D341Med (cell line): ENCODE measurements at places on chromosomes 13 and 19.

GRCh38 chr19:27635401-27635800, 1577.5 kb downstream of the UQCRFS1 start:
- DNase-seq: no peak

- no peak for DNase-seq
These were observed 22.5 kb downstream of the SERP2 start for GRCh38 chr13:44395976-44396694.

GRCh38 chr19:35596366-35596999, 10.5 kb downstream of the PMIS2 start:
- DNase-seq: peak; percentile 60

DNA sequence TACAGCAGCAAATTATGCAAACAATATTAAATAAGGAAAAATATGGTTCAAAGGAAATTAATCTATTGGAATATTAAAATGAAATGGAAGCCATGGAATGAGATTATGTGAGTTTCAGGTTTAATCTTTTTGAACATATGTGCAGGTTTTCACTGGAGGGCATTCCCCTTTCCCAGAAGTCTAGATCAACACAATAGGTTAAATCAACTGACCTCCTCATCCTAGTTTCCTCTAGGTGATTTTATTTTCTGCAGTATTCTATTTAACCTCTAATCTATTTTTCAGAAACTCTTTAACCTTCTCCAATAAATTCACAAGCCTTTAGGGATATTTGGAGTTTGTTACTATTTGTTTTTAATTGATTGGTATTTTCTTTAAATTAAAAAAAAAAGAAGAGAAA, 2657.6 kb upstream of the PCDH20 start:
- no peak for DNase-seq

DNA sequence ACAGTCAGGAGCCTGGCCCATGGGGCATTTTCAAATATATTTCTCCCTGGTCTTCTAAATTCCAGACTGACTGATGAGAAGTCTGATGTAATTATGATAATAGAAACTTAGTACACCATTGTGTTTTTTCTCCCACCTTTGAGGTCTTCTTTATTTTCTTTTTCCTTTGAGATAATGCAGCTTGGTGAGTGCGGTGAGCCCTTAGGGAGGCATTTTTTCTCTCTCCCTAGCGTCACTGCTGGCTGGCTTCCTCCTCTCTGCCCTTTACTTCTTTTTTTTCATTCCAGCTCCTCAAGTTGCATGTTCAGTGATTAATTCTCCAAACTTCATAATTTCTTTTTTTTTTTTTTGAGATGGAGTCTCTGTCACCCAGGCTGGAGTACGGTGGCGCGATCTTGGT, 12.8 kb upstream of the CDC42EP5 start:
- no peak for DNase-seq

GRCh38 chr13:61664801-61665705, 249.4 kb upstream of the PCDH20 start:
- DNase-seq: no peak

DNA sequence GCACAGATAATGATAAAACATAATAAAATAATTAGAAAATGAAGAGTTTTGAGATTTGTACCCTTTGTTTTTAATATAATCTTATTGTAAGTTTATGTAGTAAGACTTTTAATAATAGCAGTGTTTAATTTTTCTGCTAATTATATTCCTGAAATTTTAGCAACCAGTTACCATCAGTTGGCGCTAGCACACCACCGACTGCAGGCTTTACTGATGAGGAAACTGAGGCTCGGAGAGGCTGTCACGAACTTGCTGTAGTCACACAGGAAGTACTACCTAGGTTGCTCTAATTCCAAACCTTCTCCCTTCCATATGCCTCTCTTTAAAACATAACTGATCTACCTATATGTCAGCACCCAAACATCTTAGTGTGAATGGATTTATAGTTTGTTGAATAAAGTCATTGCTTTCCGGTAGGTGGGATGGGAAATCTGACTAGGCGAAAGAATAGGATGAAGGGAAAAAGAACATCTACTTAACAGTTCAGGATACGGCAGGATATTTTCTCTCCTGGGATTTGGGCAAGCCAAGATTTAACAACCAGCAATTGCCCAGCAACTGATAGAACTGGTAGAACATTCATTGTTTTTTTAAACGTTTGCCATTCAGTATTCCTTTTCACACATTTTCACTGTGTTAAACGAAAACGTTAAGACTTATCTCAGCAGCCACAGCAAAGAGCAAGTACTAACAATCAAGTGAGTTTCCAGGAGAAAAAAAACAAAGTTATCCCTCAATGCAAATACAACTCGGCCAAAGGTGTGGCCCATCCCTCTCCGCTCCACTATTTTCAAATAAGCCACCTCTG, 822 bp upstream of the RFXAP start:
- no peak for DNase-seq

DNA sequence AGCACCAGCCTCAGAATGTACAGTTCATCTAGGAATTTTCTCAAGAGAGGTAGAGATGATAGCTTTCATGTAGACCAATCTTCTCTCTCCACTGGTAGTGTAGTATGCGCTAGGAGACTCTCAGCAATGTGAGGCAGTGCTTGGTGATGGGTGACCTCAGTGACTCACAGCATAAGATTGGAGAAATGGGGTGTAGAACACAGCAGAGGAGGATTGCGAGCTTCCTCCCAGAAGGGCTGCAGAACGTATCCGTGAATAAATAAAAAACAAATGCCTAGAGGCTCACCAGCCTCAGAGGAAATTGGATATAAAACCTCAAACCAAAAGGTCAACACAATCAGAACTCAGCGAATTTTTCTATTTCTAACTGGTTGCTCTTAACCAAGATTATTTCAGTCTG, 182.9 kb upstream of the RXFP2 start:
- no peak for DNase-seq

DNA sequence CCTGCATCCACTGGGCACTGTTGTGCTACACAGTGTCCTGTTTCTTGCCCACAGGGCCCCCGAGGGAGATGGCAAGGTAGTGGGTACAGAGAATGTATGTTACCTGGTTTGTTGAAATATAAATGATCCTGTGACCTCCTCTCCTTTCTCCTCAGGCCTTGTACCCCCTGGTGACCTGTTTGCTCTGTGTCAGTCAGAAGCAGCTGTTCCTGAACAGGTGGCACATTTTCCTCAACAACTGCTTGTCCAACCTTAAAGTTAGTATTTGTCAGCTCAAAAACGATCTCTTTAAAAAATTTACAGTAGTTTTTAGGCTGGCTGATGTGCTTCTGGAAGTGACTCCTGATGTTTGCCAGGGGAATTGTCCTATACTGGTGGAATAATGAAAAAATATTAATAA, 105.1 kb downstream of the FRY start:
- DNase-seq: no peak

GRCh38 chr19:9580728-9581127, 3.6 kb downstream of the ZNF121 start:
- no peak for DNase-seq

DNA sequence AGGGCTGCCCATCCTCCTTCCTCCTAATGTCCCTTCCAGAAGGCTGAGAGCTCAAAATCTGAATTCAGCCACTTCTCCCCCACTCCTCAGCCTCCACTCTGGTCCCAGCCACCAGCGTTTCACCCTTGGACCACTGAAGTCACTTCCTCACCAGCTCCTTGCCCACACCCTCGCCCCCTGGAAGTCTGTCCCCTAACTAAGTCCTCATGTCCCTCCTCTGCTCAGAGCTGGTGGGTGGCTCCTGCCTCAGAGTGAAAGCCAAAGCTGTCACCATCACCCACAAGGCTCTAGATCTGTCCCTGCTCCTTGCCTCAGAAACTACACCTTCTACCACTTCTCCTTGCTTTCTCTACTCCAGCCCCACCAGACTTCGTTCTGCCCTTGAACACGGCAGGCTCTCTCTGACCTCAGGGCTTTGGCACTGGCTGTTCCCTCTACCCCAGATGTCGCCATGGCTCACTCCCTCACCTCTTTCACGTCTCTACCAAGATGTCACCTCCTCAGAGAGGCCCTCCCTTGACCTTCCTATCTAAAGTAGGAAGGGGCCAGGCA, 1.7 kb downstream of the ERCC1 start:
- no peak for DNase-seq

- DNase-seq: no peak
These were observed 43.2 kb downstream of the SUGT1 start for GRCh38 chr13:52695856-52696255.

DNA sequence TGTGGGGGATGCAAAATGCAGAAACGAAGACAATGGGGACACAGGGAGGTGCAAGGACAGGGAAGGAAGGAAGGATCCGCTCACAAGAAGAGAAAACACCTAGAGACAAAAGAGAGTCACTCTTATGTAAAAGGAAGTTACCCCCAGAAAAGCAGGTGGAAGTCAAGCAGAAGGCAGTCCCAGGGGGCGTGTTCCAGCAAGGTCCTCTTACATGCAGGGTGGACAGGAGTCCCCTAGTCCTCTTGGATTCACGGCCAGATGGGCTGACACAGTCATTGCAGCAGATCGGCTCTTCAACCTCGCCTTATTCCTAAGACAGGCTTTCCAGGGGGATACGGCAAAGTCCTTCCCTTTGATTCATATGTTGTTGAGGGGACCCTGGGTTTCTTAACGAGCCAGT, 83.9 kb upstream of the SPATA13 start:
- DNase-seq: no peak

- DNase-seq: no peak
These were observed 200.3 kb downstream of the DIAPH3 start for GRCh38 chr13:59963383-59963782.

- DNase-seq: no peak
These were observed 89.8 kb downstream of the MBNL2 start for GRCh38 chr13:97311956-97312355.

GRCh38 chr13:90956031-90956430, 391.5 kb upstream of the MIR17HG start:
- no peak for DNase-seq

DNA sequence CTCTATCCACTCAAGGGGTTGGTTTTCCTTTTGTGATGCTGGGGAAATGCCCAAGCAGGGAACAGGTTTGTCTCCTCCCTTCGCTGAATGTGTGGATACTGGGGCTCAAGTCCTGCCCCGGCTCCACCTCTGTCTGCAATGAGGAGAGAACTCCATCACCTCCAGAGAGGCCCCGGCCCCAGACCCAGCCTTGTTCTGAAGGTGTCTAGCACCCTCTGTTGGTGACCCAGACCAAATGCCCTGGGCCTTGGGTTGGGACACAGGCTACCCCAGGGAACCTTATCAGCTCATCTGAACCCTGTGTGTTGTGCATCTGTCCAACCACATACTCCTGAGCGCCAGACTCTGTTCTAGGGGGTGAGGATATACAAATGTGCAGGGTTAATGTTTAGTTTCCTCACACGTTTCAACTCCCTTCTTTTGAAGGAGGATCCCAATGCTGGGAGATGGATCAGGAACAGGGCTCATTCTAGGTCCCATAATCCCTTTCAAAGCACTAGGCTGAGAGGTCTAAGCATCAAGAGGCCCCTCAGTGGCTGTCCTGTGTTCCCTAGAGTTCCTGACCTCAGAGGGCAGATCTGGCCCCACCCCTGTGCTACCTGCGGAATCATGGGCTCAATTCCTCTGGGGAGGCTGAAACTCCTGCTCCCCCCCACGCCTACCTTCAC, 112.5 kb upstream of the SLC7A1 start:
- peak; percentile 78 for DNase-seq

GRCh38 chr13:77062097-77062496, 35.1 kb upstream of the FBXL3 start:
- no peak for DNase-seq

DNA sequence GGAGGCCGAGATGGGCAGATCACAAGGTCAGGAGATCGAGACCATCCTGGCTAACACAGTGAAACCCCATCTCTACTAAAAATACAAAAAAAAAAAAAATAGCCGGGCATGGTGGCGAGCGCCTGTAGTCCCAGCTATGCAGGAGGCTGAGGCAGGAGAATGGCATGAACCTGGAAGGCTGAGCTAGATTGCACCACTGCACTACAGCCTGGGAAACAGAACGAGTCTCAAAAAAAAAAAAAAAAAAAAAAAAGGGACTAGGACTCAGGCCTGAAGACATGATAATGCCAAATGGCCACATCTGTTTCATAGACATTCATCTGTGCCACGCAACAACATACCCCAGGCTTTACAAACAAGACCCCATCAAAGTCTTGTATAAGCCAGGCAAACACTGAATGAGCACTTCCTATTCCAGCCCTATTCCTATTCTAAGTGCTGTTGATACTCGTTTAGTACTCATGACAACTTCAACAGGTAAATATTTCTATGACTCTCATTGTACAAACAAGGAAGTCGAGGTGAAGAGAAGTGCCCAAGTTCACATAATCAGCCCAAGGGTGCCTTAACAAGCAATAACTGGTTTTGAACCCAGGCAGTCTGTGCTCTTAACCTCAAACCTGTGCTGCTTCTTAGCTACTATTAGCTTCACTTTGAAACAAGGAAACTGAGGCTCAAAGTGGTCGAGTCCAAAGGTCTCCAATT, 1.7 kb downstream of the B9D2 start:
- DNase-seq: no peak

DNA sequence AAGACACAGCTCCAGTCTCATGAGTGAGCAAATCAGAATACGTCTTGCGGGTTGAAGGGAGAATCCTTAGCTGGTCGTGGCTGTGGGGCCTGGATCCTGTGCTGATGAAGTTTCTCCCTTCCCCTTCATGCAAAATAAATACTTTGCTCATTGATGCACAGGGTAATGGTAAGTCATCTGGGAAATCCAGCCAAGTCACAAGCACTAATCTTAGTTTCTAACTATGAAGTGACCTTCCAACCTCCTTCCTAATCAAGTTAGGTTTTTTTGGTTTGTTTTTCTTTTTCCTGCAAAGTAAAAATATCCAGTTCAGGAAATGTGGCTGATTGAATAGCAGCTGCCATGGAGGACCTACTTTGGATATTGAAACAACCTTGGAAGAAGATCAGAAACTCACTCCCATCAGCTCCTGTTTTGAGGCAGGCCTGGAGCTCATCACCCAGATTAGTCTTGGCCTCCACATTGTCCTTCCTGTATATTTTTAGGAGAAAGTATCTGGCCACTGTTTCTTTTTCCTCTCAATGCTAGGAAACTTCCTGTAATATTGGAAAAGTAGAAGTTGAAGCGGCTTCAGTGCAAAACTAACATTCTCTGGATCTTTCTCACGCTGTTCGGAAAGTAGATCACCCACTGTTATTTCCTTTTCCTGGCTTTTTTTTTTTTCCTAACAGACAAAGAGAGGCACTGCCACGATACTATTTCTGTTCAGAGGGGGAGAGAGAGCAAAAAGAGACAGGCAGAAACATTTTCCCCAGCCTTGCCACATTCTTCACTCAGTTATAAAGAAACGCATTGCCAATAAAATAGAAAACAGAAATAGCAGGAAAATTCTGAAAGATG, 12.3 kb upstream of the ARL11 start:
- DNase-seq: no peak
